ENCODE measurements at places on chromosomes 3 and 15.

DNA sequence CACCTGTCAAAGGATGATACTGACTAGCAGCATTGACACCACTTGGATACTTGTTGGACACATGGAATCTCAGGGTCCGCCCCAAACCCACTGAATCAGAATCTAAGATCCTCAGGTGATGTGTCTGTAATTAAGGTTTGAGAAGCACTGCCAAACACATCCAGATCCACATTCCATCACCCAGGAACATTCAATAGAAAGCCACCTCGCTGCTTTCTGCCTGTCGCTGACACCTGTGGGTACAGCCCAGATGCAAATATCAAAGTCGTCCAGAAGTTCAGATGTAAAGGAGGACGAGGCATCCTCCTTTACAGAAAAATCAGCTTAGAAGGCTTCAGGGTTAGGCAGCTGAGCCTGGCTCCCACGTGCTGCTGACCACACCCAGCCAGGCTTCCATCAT lies 5.2 kb upstream of the RPS17 start:
- DNase-seq = no peak

- DNase-seq = no peak
Measured at GRCh38 chr15:67174864-67175573, 79.4 kb downstream of the AAGAB start.

GRCh38 chr3:3356846-3357245 lies 177.4 kb upstream of the CRBN start:
- DNase-seq = no peak

DNA sequence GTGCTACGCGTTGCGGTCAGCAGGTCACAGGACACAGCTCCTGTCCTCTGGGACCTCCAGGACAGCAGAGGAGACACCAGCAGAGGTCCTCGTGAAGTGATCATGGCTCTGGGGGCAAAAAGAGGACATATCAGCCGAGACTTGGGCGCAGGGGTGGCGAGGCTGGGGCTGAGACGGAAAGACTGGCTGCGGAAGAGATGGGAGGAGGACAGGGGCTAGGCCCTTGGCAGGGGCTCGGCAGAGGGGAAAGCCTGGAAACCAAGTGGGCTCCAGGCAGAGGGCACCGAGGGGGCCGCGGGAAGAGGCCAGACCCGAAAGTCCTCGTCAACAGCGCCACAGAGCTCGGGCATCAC lies 4.9 kb upstream of the CFAP100 start:
- DNase-seq = no peak

DNA sequence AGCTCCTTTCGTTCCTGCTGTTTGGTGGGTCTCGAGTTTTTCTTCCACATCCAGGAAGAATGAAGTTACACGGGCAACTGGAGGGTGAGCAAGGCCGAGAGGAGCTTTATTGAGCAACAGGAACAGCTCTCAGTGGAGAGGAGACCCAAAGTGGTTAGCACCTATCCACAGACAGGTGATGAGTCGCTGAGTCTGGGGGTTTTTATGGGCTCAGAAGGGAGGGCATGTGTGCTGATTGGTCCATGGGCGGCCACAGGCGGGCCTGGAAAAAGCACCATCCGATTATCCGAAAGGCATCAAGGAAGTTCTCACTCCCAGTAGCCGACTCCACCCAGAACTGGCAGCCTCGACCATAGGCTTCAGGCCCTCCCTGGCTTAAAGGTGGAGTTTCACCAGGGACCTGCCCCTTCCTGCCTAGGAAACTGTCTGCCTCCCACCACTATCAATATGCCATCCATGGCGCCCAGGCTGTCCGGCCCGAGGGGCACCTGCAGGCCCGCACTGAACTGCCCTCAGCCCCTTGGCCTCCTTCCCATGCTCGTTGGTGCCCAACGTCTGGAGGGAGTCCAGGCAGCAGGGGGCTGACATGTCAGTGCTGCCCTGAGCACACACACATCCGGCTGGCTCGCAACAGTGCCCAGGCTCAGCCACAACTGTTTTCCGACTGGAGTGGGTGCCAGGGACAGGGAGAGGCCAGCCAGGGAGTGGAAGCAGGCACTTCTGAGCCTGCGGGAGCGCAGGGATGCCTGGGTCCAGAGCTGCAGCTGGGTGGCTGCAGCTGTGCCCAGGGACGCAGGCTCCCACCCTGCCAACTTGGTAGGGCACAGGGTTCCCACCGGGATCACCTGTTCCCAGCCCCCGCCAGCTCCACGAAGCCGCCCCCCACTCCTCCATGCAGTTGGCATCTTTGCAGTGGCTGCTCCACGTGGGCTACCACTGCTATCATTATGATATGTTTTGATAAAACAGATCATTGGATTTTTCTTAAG lies 170.2 kb downstream of the FNDC3B start:
- DNase-seq = no peak

- no peak for DNase-seq
Measured at GRCh38 chr15:85879334-85880163, 84.8 kb upstream of the KLHL25 start.

DNA sequence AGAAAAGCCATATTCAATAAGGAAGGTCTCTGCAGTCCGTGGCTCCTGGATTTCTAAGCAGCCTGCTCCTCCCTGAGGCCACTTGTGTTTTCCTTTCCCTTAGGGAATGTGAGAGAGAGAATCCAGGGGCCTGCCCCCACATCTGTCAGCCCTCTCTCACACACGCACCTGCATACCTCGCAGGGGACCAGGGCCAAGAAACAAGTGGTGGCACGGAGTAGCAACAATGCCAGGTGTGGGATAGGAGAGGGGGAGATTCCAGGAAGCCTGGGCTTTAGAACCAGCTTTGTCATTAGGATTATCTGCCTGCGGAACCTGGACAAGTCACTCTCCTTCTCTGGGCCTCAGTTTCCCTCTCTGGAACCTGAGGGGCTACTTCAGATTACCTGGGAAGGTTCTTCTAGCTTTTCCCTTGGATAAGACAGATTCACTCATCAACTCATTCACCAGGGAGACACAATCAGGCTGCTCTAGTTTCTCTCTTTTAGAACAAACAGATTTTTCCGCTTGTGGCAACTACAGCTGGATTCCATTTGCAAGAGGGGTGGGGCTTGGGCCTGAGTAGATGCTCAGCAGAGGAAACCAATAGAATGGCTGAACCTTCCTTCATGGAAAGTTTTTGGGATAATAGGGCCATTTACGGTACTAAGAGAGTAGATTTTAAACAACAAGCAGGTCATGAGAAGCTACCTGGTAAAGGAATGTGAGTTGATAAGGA lies 19.5 kb downstream of the BCL6 start:
- DNase-seq = no peak

DNA sequence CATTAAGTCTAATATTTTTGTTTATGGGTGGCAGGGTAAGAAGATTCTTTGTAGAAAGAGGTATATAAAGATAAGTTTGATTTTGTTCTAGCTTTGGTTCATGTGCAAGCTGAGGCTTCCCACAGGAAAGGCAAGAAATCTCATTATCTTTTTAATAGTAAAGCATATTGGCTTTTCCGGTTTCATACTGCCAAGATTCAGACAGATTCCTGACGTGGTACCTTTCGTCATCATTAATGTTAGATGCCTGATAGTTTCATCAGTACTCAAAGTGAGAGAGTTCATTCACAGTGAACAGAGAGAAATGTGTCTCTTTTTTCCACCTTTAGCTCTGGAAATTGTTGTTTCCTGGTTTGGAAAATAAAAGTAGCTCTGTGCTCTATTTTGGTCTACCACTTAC lies 16.5 kb downstream of the TPM1 start:
- DNase-seq = no peak

DNA sequence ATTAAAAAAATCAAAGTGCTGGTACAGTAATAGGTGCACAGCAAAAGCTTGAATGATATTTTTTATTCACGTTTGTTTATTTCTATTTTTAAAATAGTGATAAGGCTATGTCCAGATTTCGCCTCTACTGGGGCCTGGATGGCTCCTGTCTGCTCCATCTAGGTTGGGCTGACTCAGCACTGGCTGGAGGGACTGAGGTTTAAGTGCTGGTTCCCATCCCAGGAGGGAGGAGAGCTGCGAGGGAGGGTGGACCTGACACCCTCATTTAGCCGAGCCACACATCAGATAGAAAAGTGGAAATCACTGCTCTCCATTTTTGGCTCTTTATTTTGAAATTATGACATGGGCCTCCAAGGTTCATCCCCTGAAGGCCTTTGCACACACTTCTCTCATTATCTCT lies 95.4 kb upstream of the AGBL1 start:
- no peak for DNase-seq

- DNase-seq = no peak
Measured at GRCh38 chr3:160217675-160218074, 7.5 kb upstream of the C3orf80 start.

GRCh38 chr15:38782156-38782555 lies 217.5 kb upstream of the RASGRP1 start:
- no peak for DNase-seq

GRCh38 chr3:183626877-183627594 lies 8.4 kb upstream of the KLHL24 start:
- no peak for DNase-seq

DNA sequence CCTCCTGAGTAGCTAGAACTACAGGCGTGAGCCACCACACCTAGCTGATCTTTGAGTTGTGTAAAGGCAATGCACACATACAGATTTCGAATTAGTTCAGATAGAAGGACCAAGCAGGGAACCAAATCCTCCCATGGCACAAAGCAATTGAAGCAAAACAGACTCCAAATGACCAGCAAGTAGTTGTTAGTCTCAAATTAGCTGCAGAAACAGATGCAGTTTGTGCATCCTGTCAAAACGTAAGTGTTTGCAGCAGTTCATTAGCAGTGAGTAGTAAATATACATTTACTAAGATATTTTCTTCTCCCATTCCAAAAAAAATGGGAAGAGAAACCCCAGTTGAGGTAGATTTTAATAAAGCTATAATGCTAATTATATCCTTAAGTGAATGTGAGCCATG lies 15.8 kb upstream of the FAM174B start:
- no peak for DNase-seq

DNA sequence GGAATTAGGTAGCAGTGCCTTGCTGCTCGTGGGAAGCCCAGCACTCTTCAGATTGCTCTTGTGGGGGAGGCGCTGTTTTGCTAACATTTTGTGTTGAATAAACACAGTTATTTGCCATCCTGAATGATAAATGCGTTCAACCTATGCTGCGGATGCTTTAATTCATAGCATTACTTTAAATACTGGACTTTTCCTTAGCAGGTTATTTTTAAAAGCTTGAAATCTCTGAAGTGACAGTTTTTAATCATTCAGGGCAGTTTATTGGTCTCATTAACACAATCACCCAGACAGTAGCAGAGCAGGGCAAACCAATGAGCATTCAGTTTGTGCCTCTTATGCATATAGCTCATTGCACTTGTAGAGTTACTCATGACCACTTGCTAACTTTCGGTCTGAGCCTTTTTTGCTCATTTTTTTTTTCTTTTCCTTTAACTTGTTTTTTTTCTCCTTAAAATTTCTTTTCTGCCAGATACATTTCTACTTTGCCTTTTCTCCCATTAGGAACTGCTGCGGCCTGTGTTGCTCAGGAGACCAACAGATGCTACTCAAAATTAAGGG lies 5.2 kb downstream of the CACNA2D3 start:
- no peak for DNase-seq

DNA sequence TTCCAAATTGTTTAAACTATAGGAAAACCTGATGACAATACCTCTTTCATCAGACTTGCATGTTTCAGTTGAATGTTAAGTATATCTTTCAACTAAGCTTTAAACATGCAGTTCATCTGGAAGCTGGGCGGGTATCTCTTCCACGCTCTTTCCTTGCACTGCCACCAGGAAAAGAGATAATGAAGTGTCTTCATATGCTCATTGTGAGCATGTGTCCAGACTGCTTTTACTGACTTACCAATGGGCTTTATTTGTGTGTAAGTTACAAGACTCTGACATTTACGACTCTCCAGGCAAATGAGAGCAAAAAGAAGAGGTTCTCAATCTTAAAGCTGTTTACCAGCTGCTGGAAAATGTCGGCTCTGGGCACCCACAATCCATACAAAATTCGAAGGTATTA lies 52.8 kb downstream of the TMEM212 start:
- no peak for DNase-seq

DNA sequence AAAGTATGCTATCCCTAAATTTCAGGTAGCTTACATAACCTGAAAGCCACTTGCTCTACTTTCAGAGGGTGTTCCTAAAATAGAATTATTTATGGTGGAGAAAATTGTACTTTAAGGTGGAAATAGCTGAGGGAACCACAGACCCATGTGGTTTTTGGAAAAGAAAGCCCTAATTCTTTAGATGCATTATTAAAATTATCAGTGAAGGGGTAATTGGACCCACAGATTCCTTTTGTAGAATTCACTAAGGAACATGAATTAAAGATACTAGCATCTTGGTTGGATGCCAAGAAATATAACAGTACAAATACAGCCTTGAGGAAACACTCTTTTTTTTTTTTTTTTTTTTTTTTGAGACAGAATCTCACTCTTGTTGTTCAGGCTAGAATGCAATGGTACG lies 37.8 kb downstream of the DPPA2 start:
- no peak for DNase-seq

DNA sequence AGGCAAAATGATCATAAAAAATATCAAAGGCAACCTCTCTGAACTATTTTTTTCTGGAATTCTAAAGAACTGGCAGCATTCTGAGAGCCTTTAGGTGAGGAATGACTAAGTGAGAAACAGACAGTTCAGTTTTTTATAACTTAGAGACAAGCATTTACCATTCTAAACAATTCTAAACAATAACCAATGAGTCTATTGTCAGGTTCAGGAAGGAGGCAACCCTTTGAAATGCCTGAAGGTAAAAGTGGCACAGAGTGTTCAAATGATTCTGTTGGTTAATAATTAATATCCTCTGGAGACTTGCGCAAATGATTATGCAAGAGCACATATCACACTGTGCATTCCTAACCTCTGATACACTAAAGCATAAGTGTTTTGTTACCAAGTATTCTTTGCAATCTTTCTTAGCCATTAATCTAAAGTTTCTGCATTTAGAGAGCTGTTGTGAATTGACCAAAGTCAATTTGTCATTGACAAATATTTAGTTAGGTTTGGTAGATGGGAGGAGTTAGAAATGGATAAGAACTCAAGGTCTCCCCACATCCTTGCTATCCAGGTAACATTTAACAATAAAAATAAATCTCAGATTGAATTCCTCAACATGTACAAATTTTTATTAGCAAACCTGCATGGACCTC lies 9.2 kb upstream of the TGFBR2 start:
- DNase-seq = no peak

- no peak for DNase-seq
Measured at GRCh38 chr15:60905587-60905986, 323.5 kb downstream of the RORA start.

DNA sequence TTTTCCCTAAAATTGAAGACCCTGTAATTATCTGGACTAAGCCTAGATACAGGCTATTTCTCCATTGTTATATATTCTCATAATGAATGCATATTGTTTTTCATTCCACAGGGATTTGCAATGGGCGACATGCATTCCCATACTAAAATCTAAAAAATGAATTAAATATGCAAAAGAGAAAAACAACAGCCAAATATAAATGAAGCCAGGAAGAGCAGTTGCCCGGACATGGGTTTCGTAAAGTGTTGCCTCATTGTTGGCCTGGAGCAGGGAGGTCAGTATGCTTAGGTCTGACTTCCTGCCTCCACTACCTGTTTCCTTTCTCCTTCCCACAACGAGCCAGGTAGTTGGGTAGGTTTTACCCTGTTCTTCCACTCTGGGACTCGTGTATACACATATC lies 27.1 kb upstream of the SLCO3A1 start:
- DNase-seq = no peak

GRCh38 chr3:18919158-18919557 lies 229.2 kb upstream of the KCNH8 start:
- no peak for DNase-seq
